Suprapubic skin (tissue), 4 donors: ENCODE measurements at places on chromosomes 6 and 20.

DNA sequence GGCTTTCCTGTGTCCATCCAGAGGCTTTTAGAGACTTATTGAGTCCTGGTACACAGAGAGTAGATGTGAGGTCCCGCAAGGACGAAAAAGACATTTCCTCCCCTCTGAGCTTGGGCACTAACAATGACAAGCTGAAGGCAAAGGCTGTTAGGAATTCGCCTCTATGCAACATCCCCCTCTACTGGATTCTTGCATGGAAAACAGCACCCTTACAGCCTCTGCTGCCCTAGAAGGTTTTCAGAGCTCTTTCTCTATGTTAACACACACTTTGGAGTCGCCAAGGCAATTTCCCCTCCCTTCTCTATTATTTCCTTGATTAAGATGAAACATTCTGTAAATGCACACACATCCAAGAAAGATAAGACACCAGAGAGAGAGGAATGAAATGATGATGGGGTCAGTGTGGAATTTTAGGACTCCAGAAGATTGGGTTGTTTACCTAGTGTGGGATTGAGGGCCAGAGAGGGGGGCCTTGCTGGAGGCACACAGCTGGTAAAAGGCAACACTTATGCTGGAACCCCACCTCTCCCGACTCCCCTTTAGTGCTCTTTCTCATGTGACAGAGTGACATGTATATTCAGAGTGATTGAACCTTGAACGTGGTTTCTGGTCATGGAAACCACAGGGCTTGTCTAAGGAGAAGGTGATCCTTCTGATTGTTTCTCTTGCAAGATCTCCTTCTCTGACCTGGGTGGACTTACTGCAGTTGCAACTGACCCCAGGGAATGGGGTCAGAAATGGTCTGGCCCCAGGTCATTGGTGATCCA, 300.7 kb downstream of the CLIC5 start:
- no peak for DNase-seq

DNA sequence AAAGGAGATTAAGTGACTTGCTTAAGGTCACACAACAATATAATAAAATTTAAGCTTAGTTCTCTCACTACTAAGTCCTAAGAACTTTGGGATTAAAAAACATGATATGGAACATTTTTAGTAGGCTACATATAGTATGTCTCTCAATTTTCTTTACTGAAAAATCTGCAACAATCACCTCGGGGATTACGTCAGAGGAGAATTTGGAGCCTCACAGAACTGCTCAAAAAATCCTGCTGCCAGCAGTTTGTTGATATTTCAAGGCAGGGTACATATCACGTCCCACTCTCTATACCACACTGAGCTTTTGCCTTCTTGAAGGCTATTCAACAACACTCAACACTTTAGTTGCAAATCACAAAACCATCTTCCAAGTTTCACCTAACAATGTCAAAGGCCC, 561.6 kb upstream of the BTBD3 start:
- DNase-seq: no peak

- DNase-seq: no peak
These were observed 424.5 kb downstream of the PREX1 start for GRCh38 chr20:48403167-48403761.

- no peak for DNase-seq
These were observed 56.3 kb downstream of the ZHX3 start for GRCh38 chr20:41261260-41261659.

GRCh38 chr6:22575190-22575589, 5.8 kb downstream of the HDGFL1 start:
- DNase-seq: no peak

- DNase-seq: no peak
These were observed 20.6 kb downstream of the KCNQ5 start for GRCh38 chr6:72642435-72642834.

GRCh38 chr6:6891125-6891721, 216.5 kb upstream of the RREB1 start:
- no peak for DNase-seq
